CD4-positive, alpha-beta T cell treated with Interleukin-15 for 4 hours (primary cell): ENCODE measurements at places on chromosomes 12 and 14.

DNA sequence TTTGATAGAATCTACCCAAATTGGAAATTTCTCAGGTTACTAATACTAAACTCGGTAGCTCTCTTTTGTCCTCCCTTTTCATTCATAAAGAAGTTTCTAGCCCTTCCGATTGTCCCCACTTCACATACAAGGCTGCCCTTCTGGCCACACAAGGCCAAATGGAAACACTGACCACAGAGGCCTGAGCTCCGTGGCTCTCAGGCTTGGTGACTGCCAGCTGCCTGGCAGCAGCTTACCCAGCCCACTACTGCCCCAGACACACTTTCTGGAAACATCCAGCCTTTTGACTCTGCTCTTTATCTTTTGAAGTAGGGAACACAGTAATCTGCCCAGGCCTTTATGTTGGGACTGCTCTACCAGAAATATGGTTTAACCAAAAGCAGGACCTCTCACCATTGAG is 167.2 kb downstream of the GCH1 start:
- DNase-seq, result no peak

DNA sequence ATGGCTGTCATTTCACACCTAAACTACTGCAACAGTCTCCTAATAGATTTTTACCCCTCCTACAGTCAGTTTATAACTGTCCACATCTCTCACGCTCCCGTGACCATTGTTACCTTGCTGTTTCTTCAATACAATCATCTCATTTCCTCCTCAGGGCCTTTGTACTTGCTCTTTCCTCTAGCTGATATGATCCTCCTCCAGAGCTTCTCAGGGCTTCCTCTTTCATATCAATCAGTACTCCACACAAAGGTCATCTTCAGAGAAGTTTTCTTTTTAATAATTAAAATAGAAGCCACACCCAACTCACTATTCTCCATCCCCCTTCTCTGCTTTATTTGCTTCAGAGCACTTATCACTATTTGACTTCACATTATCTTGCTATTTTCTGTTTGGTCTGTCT is 508.2 kb downstream of the NELL2 start:
- no peak for DNase-seq

DNA sequence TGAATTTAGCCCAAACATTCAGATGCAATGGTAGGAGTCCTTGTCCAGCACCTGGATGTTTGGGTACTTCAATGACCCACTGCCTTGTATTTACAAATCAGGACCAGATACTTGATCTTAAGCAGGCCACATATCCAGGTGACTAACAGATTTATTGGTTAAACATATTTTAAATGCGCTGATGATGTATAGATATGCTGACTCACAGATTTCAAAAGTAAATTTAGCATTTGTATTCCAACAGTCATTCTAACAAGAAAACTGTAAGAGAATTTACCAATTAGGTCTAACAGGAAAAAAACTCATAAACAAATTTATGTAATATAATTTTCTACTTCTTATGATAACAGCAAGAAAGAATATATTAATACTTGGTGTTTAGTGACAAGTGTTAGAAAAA is 29.4 kb upstream of the MYF6 start:
- no peak for DNase-seq

- DNase-seq, result no peak
Observed at GRCh38 chr14:65242732-65243134, 140.4 kb upstream of the MAX start.

GRCh38 chr12:69274861-69275260 is 35.5 kb downstream of the CPSF6 start:
- DNase-seq, result no peak

GRCh38 chr12:26195641-26196420 is 458 bp downstream of the SSPN start:
- no peak for DNase-seq

- no peak for DNase-seq
Observed at GRCh38 chr14:51453869-51454268, 197.8 kb upstream of the FRMD6 start.

- DNase-seq, result no peak
Observed at GRCh38 chr12:27474344-27474743, 27.8 kb downstream of the SMCO2 start.

DNA sequence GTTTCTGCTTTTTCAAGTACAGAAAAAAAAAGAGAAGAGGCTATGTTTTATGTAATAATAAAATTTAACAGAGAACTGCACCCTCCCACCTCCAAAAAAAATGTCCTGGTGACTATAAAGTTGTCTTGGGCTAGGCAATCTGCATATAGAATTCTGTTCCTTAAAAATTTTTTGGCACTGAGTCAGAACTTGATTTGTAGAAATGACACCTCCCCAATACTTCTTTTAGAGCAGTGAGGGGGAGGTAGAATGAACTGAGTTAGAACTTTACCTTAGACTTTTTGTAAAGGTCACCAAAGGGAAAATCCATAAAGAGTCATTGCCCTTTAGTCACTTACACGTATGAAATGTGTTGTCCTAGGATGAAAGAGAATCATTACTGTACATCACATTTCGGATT is 80.0 kb downstream of the BTG1 start:
- peak; percentile 29 for DNase-seq
